Kidney epithelial cell (primary cell): ENCODE measurements at places on chromosomes 12 and 14.
A peak's percentile ranks its signal among the peaks of the same experiment; 100 is the strongest.

DNA sequence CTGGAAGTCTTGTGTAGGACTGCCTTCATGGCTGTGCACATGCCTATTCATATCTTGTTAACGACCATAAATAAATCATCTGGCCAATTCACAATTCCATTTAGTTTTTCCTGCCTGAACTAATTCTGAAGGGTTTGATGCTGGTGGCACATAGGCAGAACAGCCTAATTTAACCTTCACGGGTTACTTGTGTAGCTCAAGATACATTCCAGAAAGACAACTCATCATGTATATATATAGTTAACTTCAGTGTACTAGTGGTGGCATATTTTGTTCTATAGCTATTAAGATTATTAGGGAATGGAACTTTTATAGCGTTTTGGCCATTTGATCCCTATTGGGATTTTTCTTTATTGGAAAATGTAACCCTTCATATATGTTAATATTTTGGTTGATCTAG is 31.4 kb downstream of the CFAP54 start:
- no peak for DNase-seq

DNA sequence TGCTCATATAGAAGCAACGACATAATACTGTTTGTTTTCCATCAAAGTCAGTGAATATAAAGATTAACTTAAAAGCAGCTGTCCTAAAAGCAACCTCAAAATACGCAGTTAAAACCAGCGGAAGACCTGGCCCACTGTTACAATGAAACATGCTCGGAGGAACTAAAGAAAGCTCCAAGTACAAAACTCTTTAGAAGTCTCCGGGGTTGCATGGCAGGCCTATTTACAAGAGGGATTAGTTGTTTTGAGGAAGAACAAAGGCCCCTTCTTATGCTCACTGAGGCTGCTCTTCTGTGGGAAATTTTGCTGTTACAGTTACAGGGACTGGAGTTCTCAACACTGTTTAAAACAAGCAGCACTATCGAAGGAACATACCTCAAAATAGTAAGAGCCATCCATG is 75.9 kb upstream of the C12orf71 start:
- DNase-seq, result no peak

- DNase-seq, result no peak
Observed at GRCh38 chr12:71645268-71645667, 18.4 kb downstream of the ZFC3H1 start.

DNA sequence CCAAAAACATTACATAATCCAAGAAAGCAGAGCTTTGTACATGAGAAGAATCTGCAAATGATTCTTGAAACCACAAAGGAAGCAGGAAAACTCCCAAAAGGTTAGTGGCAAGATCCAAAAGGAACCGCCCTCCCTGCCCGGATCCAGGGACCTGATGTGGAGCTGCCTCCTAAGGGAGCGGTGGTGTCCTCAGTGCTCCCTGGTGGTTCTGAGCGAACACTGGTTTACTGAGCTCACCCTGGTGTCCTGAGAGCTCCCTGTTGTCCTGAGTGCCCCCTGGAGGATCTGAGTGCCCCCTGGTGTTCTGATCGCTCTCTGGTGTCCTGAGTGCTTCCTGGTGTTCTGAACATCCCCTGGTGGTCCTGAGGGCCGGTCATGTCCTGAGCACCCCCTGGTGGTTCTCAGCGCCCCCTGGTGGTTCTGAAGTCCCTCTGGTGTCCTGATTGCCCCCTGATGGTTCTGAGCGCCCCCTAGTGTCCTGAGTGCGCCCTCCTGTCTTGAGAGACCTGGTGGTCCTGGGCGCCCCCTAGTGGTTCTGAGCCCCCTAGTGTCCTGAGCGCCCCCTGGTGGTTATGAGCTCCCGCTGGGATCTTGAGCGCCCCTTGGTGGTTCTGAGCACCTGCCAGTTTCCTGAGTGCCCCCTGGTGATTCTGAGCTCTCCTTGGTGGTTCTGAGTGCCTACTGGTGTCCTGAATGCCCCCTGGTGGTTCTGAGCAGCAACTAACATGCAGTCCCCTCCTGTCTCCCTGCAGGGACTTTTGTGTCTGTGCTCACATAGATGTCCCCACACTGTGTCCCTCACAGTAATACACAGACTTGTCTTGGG is 891.1 kb downstream of the TMEM121 start:
- DNase-seq, result no peak

DNA sequence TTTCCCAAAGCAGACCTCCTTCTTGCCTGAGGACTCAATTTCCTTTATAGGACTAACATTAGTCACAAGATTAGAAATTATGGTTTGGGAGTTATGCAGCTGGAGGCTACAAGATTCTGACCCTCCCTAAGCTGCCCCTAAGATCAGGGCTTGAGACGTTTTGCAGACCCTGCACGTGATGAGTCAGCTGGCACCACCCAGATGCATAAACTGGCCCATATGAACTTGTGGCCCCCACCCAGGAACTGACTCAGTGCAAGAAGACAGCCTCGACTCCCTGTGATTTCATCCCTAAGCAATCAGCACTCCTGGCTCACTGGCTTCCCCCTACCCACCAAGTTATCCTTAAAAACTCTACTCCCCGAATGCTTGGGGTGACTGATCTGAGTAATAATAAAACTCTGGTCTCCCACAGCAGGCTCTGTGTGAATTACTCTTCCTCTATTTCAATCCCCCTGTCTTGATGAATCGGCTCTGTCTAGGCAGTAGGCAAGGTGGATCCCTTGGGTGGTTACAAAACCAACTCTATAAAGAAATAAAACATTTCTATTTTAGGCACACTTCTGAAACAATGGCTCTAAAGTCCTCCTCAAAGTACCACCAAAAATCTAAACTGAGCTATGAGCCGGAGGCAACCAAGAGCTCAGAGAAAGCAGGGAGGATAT is 233.4 kb downstream of the TMEM132D start:
- DNase-seq, result no peak

- DNase-seq, result no peak
Observed at GRCh38 chr12:63752283-63752682, 27.4 kb upstream of the RXYLT1 start.

DNA sequence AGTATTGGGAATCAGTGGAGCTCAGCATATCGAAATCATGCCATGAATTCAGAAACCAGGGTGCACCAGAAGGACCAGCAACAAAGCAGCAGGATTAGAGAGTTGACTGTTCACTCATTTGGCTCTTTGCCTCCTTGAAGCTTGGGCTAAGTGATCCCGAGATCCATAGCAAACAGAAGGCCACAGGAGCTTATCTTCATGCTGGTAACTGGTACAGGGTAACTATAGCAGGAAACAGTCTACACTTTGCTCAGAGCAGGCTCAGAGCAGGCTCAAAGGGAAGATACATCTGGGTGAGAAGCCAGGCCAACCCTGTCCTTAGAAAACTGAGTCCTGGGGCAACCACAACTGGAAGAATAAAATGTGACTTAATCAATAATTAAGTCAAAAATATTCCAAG is 111.1 kb downstream of the GRIN2B start:
- no peak for DNase-seq

- DNase-seq, result no peak
Observed at GRCh38 chr12:106138357-106138632, 459 bp downstream of the NUAK1 start.

GRCh38 chr14:52700701-52701172 is 5.4 kb upstream of the ERO1A start:
- peak; percentile 7 for DNase-seq

DNA sequence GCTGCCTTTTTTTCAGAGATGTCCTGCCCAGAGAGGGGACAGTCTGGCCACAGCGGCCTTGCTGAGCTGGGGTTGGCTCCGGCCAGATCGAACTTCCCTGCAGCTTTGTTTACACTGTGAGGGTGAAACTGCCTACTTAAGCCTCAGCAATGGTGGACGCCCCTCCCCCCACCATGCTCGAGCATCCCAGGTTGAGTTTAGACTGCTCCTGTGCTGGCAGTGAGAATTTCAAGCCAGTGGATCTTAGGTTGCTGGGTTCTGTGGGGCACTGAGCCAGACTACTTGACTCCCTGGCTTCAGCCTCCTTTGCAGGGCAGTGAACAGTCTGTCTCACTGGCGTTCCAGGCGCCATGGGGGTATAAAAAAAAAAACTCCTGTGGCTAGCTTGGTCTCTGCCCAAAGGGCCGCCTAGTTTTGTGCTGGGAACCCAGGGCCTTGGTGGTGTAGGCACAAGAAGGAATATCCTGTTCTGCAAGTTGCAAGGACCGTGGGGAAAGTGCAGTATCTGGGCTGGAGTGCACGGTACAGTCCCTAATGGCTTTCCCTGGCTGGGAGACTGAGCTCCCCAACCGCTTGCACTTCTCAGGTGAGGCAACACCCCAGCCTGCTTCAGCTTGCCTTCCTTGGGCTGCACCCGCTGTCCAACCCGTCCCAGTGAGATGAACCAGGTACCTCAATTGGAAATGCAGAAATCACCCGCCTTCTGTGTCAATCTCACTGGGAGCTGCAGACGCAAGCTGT is 79.1 kb downstream of the LRIG3 start:
- no peak for DNase-seq

GRCh38 chr14:51950007-51950406 is 39.3 kb upstream of the RTRAF start:
- DNase-seq, result no peak

DNA sequence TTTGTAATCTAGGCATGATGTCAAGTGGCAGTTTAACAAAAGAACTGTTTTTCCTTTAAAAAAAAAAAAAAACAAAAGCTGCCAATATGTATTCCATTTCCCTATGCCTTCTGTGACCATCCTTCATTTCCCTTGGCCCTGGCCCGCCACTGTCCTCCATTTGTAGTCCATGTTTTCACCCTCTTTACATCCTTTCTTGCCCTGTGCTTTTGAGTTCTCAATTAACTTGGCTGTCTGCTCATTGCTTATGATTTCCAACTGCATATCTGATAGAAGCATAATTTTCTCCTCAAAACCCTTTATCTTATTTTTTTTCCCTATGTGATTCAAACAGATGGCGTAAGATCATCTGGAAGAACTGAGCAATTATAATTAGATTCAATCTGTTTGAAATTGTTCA is 297.5 kb downstream of the NAV3 start:
- DNase-seq, result no peak

DNA sequence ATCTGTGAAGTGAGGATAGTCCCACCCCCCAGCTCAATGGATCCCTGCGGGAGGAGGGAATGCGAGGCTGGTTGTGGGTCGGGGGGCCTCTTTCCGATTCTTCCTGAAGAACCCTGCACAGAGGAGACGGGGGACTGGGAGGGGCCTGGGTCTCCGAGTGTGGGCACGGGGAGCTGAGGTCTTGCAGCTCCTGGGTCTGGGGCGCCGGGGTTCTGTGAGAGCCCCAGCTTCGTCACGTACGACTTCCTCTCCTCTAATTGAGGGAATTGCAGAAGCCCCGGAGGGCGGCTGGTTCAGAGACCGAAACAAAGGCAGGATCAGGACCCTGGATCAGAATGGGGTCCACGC is 66.6 kb downstream of the DIO3 start:
- no peak for DNase-seq

- no peak for DNase-seq
Observed at GRCh38 chr14:75831952-75832351, 149.8 kb downstream of the TGFB3 start.

GRCh38 chr14:96746101-96746500 is 51.1 kb upstream of the VRK1 start:
- DNase-seq, result no peak

- DNase-seq, result no peak
Observed at GRCh38 chr14:45118594-45118993, 15.7 kb downstream of the FKBP3 start.

- DNase-seq, result no peak
Observed at GRCh38 chr14:105860615-105861580, 334.5 kb downstream of the TMEM121 start.

GRCh38 chr14:91238661-91239060 is 5.8 kb downstream of the GPR68 start:
- DNase-seq, result no peak

- DNase-seq, result peak; percentile 90
Observed at GRCh38 chr12:87820524-87821202, 208.5 kb downstream of the C12orf50 start.

DNA sequence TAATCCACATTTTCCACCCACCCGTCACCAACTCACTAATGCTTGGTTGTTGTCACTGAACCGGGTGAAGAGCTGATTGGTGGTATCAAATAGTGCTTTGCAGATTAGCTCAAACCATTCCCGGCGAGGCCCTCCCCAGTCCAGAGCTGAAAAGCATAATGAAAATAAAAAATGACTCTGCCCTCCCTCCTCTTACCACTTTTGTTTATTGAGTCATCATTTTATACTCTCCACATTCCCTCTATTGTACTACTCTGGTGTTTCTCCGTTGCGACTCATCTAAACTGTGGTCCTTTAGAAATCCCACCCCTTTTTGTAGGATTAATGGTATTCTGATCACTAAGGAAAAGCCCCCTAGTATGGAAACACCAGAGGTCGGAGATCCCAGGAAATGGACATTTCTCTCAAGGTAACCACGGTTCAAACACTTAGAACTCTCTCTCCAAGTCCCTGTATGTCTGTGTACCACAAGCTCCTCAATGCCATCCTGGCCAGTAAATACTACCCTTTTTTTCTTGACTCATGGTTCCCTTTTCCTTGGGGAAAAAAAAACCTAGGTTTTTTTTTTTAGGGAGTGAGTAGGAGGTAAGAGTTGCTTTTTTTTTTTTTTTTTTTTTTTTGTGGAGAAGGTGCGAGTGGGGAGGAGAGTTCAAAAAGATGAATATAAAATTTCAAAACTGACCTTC is 42.0 kb downstream of the AREL1 start:
- no peak for DNase-seq

DNA sequence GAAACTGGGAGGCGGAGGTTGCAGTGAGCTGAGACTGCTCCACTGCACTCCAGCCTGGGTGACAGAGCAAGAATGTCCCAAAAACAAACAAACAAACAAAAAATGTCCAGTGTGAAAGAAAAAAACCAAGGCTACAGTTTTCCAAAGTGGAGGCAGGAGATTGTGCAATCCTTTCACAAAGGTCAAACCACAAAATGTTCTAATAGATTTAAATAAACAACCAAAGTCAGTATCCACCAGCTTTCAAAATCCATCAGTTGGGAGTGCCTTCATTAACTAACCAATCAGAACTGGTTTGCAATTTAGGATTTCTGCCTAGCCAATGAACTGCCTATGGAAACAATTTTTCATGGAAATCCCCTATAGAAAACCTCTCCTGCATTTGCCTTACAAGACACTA is 52.3 kb upstream of the TRIM9 start:
- no peak for DNase-seq

DNA sequence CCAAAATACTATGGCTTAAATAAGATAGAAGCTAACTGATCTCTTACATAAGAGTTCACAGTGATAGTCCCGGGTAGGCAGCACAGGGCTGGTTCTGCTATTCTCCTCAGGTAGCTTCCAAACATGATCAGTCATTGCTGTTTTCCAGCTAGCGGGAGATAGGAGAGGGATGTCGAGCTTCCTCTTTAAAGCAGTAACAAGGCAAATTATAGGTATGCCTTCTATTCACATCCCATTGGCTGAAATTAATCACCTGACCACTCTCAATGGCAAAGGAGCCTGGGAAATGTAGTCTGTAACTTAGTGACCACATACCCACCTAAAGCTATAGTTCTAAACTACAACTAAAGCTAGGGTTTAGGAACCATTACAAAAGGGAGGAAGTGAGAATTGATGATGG is 34.5 kb upstream of the VRK1 start:
- peak; percentile 25 for DNase-seq

- no peak for DNase-seq
Observed at GRCh38 chr14:44404036-44404435, 103.0 kb downstream of the FSCB start.

- DNase-seq, result no peak
Observed at GRCh38 chr12:18700271-18700670, 37.5 kb downstream of the PLCZ1 start.

- no peak for DNase-seq
Observed at GRCh38 chr14:81938341-81938740, 404.7 kb upstream of the SEL1L start.
